ENCODE measurements at places on chromosomes 11 and 22. TPM values are rescaled to one million over a fixed set of nuclear protein-coding genes. Genes with fewer than 3 reads are reported as not detected.

DNA sequence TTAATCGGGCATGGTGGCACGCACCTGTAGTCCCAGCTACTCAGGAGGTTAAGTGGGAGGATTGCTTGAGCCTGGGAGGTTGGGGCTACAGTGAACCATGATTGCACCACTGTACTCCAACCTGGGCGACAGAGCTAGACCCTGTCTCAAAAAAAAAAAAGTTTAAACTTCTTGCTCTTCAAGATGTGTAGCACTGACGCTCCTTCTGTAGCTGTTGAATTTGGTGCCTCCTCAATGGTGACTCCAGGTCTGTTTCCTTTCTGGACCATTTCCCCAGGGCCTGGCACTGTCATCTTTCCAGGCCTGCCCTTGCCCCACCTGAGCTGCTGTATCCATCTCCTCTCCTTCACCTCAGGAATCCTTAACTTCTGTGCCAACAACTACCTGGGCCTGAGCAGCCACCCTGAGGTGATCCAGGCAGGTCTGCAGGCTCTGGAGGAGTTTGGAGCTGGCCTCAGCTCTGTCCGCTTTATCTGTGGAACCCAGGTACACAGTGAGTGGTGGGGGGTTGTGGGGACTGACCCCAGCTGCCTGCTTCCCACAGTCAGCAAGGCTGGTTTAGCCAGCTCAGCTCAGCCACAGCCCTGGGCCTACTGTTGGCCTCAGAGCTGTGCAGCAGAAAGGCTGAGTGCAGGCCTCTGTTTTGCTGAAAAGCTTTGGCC lies 2.1 kb downstream of the GCAT start:
- H3K27ac ChIP-seq = no peak overlapping the region
- no peak for DNase-seq
- peaks cover 9% of the 10 kb centered on the region for H3K4me1 ChIP-seq
- no peaks in the 10 kb centered on the region for H3K36me3 ChIP-seq
- no peaks in the 10 kb centered on the region for H3K27me3 ChIP-seq
- H3K4me3 ChIP-seq = no peak overlapping the region

GRCh38 chr22:27267145-27267544 lies 534.4 kb downstream of the MN1 start:
- no peak overlapping the region for H3K27ac ChIP-seq
- no peaks in the 10 kb centered on the region for H3K27me3 ChIP-seq
- no peaks in the 10 kb centered on the region for H3K36me3 ChIP-seq

GRCh38 chr11:119369132-119369925 lies 12.2 kb downstream of the USP2 start:
- no peaks in the 10 kb centered on the region for H3K27me3 ChIP-seq
- H3K4me3 ChIP-seq = no peak overlapping the region

DNA sequence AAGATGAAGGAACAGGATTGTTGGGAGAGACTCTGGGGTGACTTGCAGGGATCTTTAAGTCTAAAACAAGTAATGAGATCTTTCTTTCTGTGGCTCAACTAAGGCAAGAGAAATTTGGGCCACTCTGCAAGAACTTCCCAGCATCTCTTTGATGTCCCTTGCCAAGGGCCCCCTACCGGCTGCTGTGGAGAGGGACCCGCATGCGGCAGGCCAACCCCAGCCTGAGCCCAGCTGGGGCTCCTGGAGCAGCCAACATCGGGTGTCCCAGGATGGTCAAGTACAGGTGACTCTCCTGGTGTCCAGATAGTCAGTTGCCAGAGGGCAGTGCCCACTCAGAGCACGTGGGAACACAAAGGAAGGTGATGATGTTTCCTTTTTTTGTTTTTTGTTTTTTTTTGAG lies 363.2 kb downstream of the TBC1D22A start:
- no peak for DNase-seq
- no peak overlapping the region for H3K27ac ChIP-seq
- H3K27me3 ChIP-seq = no peaks in the 10 kb centered on the region
- no peak overlapping the region for H3K4me3 ChIP-seq
- H3K4me1 ChIP-seq = no peaks in the 10 kb centered on the region
- no peaks in the 10 kb centered on the region for H3K36me3 ChIP-seq

GRCh38 chr11:121110871-121111724 lies 10.1 kb downstream of the TECTA start:
- no peaks in the 10 kb centered on the region for H3K36me3 ChIP-seq
- H3K27ac ChIP-seq = no peak overlapping the region
- no peak overlapping the region for H3K4me3 ChIP-seq
- H3K27me3 ChIP-seq = no peaks in the 10 kb centered on the region
- DNase-seq = no peak

GRCh38 chr11:134230339-134230738 lies 5.9 kb downstream of the VPS26B start:
- no peaks in the 10 kb centered on the region for H3K4me1 ChIP-seq
- H3K27ac ChIP-seq = no peak overlapping the region
- DNase-seq = no peak
- H3K36me3 ChIP-seq = no peaks in the 10 kb centered on the region
- no peaks in the 10 kb centered on the region for H3K27me3 ChIP-seq

DNA sequence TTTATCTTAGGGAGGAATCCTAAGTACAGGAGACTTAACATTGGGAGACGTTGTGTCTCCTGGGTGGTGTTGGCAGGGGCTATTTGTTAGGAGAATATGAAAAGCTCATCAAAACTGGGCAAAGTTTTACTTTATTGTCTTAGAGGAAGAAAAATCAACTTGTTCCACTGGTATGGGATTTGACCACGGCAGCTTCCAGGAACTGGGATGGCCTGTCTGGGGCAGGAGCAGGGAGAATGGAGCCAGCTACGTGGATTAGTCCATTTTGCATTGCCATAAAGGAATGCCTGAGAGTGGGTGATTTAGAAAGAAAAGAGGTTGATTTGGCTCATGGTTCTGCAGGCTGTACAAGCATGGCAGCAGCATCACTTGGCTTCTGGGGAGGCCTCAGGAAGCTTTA lies 198.4 kb downstream of the ADAMTS15 start:
- no peak overlapping the region for H3K4me3 ChIP-seq
- H3K27me3 ChIP-seq = no peaks in the 10 kb centered on the region
- no peak overlapping the region for H3K27ac ChIP-seq
- DNase-seq = no peak

- no peak overlapping the region for H3K4me3 ChIP-seq
- H3K4me1 ChIP-seq = no peaks in the 10 kb centered on the region
- peak; percentile 22 for DNase-seq
These were observed 1040.0 kb downstream of the TBC1D22A start for GRCh38 chr22:47802421-47802820.

GRCh38 chr11:65390099-65390941 lies 3.9 kb downstream of the FRMD8 start:
- no peak for DNase-seq
- H3K36me3 ChIP-seq = no peaks in the 10 kb centered on the region
- peak overlapping the region; percentile 68 for H3K27ac ChIP-seq
- peaks cover 26% of the 10 kb centered on the region for H3K4me1 ChIP-seq
- H3K27me3 ChIP-seq = no peaks in the 10 kb centered on the region

DNA sequence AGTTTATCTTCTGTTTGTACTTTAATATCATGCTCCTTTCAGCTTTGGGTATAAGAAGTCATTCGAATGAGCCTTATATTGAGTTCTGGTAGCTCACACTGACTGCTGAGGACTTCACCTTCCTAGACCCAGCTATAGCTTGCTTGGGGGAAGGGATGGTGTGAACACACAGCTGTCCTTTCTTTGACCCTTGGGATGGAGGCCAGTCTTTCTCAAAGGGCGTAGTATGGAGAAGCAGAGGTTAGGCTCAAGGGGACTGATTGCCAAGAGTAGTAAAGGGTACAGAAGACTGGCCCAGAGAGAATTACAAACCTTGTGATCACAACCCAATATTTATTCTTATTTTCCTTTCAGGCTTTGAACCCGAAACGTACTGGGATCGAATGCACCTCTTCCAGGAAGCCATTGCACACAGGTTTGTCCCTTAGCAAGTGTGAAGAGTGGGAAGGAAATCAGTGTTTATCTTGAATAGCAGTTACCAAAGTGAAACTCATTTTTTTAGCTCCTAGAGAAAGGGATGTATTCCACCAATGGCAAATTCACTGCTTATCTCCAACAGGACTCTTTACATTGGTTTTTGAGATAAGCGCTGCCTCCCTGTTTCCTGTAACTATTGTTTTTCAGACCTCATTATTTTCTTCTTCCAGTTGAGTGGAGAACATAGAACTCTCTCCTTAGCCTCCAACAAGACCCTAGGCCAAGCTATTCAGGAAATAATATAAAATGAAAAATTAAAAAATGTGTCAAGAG lies 42.8 kb upstream of the YWHAH start:
- no peak overlapping the region for H3K27ac ChIP-seq
- DNase-seq = no peak
- H3K4me3 ChIP-seq = no peak overlapping the region
- no peaks in the 10 kb centered on the region for H3K4me1 ChIP-seq
- no peaks in the 10 kb centered on the region for H3K27me3 ChIP-seq

- no peak overlapping the region for H3K4me3 ChIP-seq
- no peak for DNase-seq
- H3K4me1 ChIP-seq = no peaks in the 10 kb centered on the region
- H3K27me3 ChIP-seq = no peaks in the 10 kb centered on the region
These were observed 53.1 kb upstream of the CEP295 start for GRCh38 chr11:93608364-93608763.

GRCh38 chr11:113615773-113616172 lies 90.3 kb downstream of the TMPRSS5 start:
- no peaks in the 10 kb centered on the region for H3K27me3 ChIP-seq
- H3K4me3 ChIP-seq = no peak overlapping the region
- no peak for DNase-seq
- no peaks in the 10 kb centered on the region for H3K36me3 ChIP-seq
- no peak overlapping the region for H3K27ac ChIP-seq

GRCh38 chr22:47343611-47344010 lies 581.2 kb downstream of the TBC1D22A start:
- H3K27ac ChIP-seq = no peak overlapping the region
- no peak for DNase-seq
- H3K4me1 ChIP-seq = no peaks in the 10 kb centered on the region
- no peaks in the 10 kb centered on the region for H3K36me3 ChIP-seq
- no peaks in the 10 kb centered on the region for H3K27me3 ChIP-seq
- H3K4me3 ChIP-seq = no peak overlapping the region

DNA sequence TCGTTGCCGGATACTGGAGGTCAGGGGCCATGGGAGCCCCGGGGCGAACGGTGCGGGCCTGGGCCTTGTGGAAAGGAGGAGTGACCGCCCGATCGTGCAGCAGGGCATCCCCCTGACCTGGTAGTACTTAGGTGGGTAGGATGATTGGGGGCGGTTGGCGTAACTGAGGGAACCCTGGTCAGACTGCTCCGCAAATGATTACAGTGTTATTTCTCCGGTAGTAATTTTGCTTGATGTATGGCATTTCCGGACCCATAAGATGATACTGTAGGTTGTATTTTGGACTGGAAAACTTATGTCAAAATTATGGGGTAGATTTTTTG lies 762 bp downstream of the MTMR3 start:
- DNase-seq = no peak
- H3K27ac ChIP-seq = peak overlapping the region; percentile 95
- no peaks in the 10 kb centered on the region for H3K36me3 ChIP-seq
- peak overlapping the region; percentile 98 for H3K4me3 ChIP-seq
- H3K27me3 ChIP-seq = no peaks in the 10 kb centered on the region

DNA sequence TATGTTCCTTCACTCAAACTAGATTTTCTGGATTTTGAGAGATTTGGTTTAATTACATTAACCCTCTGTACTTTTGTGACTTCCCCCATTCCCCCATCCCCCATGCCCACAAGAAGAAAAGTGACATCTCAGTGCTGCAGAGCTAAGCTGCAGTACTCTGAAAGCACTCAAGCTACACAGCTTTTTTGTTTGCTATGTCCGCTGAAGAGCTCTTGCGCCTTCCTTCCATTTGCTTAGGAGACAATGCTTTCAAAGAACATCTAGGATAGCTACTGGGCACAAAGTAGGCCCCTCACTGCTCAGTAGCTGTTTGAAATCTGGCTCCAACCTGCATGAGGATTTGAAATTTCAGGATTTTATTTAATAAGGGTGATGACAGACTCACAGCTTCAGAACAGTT lies 69.7 kb downstream of the SLC17A6 start:
- no peak for DNase-seq
- no peaks in the 10 kb centered on the region for H3K36me3 ChIP-seq
- no peak overlapping the region for H3K4me3 ChIP-seq
- no peak overlapping the region for H3K27ac ChIP-seq
- H3K27me3 ChIP-seq = no peaks in the 10 kb centered on the region

DNA sequence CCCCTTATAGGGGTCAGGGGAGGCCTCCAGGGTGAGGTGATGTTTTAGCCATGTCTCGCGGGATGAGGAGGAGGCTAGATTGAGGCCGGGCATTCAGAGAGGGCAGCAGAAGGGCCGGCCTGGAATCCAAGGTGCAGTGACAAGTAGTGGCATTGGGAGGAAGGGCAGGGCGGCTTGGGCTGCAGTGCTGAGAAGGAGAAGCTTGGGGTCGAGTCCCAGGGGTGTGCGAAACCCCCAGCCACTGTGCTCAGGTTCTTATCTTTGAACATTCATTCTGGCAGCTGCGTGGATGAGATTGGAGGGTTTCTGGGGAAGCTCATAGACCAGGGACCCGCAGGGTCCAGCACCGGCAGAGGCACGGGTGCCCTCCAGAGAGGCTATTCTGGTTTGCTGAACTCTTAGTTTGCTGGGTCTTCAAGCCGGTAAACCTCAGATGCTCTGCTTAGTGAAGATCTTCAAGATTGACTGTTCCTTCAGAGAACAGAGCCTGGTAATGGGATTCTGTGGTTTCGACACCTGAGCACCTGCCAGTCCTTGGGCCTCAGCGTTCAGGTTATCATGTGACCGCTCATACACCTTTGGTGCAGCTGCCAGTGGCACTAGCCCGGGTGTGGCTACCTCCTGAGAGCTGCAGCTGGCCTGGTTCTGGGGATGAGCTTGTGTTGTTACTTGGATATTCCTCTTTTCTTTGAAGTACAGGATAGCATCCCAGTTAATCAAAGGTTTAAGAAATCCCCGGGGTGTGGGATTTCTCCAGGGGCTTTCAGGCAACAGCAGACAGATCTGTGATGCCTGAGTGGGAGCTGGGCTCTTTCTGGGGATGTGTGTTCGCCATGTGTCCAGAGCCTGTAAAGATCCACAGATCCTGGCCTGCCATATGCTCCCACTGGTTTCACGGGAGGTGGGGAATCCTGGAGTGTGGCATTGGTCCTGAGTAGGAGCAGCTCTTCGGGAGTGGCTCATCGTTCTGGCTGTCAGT lies 152.8 kb downstream of the TBC1D22A start:
- H3K36me3 ChIP-seq = peaks cover 51% of the 10 kb centered on the region
- no peaks in the 10 kb centered on the region for H3K4me1 ChIP-seq
- H3K27ac ChIP-seq = no peak overlapping the region
- no peak overlapping the region for H3K4me3 ChIP-seq
- no peaks in the 10 kb centered on the region for H3K27me3 ChIP-seq

- H3K27me3 ChIP-seq = no peaks in the 10 kb centered on the region
- H3K27ac ChIP-seq = no peak overlapping the region
- no peak overlapping the region for H3K4me3 ChIP-seq
- no peak for DNase-seq
- H3K4me1 ChIP-seq = no peaks in the 10 kb centered on the region
These were observed 361.3 kb downstream of the GRM5 start for GRCh38 chr11:88704485-88704884.

The PYGM gene
- 2.5 TPM for total RNA-seq

The SLC1A2 gene
- total RNA-seq = not detected

The CYP2R1 gene
- total RNA-seq = 28.9 TPM
